ENCODE measurements at places on chromosomes 6 and 20. TPM values are rescaled to one million over a fixed set of nuclear protein-coding genes. Genes with fewer than 3 reads are reported as not detected.

- DNase-seq, result no peak
These were observed 1586.7 kb downstream of the HACE1 start for GRCh38 chr6:103273048-103273447.

The FOXF2 gene
- 0.16 TPM for polyA plus RNA-seq

DNA sequence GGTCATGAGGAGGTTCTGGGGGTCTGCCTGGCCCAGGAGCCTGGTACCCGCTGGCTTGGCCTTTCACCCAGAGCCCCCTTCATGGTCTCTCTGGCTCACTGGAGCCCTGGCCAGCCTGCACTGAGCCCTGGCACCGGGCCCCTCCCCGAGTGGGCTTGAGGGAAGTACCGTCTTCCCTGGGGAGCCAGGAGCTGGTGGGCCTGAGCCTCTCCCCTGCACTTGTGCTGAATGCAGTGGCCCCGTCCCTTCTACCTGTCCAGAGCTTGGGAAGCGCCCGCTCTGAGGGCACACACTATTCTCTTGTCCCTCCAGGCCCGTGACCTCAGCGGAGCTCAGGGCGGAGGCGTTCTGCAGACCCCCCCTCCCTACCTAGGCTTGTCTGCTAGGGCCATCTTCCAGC, 62.2 kb downstream of the TCP11 start:
- no peak for DNase-seq

- DNase-seq, result no peak
These were observed 265.5 kb upstream of the EXOC2 start for GRCh38 chr6:958488-958887.

DNA sequence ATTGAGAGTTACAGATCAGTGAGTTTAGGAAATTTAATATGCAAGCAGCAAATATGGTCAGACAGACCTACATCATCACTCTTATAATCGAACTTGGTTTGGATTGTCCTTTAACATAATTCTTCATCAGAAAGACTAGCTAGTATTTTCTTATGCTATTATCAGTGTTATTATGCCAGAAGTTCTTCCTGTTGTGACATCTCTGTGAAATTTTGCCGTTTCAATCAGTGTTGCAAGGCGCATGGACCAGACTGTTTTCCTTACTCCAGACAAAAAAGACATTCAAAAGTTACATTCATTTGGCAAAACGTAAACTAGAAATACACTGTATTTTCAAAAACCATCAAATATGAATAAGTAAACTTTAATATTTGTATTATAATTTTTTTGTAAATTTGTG, 5.7 kb upstream of the TENT5A start:
- no peak for DNase-seq

- DNase-seq, result no peak
These were observed 7.8 kb downstream of the FOXF2 start for GRCh38 chr6:1396952-1397868.

DNA sequence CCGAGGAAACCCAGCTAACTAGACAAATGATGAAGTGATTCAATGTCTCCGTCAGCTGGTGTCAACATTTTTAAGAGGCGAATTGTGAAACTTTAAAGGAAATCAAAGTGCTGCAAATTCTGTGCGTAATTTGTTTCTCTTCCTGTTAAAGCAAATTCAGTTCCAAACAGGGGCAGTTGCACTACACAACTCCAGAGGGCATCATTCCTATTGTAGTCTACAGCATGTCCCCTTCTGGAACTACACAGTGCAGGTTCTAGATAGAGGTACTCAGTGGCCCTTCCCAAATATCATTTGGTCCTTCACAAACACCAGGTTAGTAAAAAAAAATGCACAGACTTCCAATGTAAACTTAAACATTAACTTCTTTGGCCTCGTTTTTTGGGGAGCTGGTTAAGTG, 38.3 kb upstream of the SMLR1 start:
- DNase-seq, result no peak

The ZSCAN23 gene
- polyA plus RNA-seq, result 17.9 TPM

The CDH26 gene
- 0.82 TPM for polyA plus RNA-seq

DNA sequence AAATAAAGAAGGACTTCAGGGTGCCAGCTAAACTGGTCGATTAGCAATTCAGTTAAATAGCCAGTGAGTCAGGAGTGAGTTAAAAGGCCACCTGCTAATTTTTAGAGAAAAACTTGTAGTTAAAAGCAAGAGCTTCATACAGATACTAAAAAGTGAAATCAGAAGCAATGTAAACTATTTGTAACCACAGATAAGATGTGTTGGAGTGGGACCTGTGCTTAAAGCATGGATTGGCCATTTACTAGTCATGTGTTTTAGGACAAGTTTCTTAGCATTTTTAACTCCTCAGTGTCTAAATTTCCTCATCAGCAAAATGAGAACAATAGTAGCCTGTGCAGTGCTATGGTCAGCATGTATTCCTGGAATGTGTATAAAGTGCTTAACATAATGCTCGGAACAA, 23.8 kb upstream of the HDDC2 start:
- no peak for DNase-seq

GRCh38 chr6:79498842-79499241, 38.4 kb downstream of the LCA5 start:
- DNase-seq, result no peak

DNA sequence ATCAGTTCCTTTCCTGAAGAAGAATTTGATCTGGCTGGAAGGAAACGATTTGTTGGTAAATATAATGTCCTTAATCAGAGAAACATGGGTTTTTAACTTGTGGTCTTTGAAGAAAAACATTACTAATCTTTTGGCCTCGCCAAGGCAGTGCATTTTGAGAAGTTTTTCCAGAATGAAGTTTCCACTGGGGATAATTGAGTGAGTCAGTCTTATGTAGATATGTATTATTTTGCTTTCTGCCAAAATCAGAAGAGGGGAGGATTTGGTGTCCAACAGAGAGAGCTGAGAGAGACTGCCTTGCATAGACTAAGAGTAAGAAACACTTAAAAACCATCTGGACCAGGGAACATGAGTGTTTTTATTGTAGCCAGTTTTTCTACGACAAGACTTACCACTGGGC, 79.9 kb downstream of the FNDC1 start:
- DNase-seq, result no peak

DNA sequence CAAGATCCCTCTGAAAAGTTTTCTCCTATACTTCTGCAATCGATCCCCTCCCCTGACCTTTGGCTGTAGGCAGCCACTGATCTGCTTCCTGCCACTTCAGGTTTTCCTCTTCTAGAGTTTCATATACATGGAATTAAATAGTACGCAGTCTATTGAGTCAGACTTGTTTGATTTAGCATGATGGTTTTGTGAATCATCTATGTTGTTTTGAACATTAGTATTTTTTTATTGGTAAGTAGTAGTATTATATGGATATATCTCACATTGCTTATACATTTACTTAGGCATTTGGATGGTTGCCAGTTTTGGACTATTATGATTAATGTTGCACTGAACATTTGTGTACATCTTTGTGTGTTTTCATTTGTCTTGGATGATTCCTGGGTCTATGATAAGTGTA, 518.0 kb downstream of the CD109 start:
- DNase-seq, result no peak

DNA sequence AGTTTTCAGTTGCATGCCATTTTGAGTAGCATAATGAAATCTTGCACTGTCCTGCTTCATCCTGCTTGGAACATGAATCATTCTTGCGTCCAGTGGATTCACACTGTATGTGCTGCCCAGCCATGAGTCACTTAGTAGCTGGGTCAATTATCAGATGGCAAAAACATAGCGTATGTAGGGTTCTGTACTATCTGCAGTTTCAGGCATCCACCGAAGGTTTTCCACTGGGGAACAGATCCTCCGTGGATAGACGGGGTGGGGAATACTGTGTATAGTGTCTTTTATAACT, 61.4 kb downstream of the IL22RA2 start:
- no peak for DNase-seq

DNA sequence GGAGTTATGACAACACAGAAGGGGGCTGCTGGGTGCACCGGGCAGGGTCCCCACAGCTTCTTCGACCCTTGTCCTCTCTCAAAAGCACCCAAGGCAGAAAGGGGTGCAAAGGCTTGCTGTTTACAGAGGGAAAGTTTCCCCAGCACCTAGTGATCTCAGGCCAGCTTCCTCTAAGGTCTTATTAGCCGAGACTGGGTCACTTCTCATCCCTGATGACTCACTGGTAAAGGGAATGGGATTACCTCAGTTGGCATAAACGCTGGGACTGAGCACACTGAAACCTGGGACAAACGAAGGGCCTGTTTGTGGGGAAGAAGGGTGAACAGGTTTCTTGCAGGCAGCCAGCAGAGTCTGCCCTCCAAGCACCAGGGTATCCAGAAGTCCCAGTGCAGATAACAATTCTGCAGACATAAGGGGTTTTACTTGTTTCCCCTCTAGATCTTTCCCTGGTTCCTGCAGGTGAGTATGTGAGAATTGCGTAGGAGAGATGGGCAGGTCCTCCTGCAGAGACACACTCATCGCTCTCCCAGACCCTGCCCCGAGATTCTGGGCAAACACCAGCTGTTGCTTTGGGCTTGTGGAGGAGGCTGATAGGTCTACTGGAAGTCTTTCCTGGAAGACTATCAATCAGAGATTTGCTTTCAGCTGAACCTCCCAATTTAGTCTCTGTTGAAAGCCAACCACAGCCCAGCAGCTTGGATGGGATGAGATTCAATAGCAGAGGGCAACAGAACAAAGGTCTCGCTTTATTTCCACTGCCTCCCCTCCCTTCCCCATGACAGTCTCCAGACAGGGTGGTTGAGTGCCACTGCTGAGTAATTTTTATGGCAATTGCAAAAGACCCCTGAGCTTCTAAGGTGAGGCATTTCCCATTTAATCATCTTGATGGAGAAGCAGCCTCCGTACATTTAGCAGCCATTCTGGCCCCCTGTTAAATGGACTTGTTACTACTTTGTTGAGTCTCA, 25.7 kb downstream of the KCNG1 start:
- no peak for DNase-seq

DNA sequence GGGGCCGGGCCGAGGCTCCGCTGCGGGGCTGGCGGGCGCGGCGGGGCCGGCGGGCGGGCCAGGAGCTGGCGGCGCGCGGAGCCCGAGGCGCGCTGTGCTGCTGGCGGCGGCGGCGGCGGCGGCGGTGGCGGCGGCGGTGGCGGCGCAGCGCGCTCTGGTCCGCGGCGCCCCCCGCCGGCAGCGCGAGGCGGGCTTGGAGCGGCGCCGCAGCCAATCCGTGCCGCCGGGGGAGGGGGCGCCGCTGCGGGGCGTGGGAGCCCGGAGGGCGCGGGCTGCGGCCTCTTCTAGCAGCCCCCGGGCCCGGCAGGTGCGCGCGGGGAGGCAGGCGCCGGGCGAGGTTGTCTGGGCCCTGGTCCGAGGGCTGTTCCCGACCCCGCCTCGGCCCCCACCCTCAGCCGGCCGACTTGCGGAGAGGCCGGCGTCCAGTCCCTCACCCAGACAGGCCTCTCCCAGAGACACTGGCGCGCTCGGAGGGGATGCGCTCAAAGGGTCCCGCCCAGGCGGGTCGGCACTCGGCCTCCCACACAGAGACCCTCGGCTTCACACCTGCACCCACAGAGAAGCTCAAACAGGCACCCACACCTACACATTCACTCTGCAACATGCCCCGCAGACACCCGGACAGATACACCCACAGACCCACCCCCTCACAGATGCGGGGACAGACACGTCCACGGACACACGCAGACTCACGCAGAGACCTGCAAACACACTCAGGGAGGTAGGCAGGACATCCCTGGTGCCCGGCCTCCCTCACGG, at the start of gene RIMS4:
RIMS4 (minus strand) TSS at position 156 of the 759 bp plus-strand sequence. CDS start 275 bp downstream, outside the sequence.
- DNase-seq, result no peak

Data from left renal cortex interstitium (tissue), 4 donors.